ENCODE measurements at places on chromosomes 3 and 15.

GRCh38 chr3:88469216-88469615 lies 319.5 kb downstream of the C3orf38 start:
- DNase-seq, result no peak

- DNase-seq, result no peak
Observed at GRCh38 chr15:35058534-35059054, 26.5 kb downstream of the NANOGP8 start.

DNA sequence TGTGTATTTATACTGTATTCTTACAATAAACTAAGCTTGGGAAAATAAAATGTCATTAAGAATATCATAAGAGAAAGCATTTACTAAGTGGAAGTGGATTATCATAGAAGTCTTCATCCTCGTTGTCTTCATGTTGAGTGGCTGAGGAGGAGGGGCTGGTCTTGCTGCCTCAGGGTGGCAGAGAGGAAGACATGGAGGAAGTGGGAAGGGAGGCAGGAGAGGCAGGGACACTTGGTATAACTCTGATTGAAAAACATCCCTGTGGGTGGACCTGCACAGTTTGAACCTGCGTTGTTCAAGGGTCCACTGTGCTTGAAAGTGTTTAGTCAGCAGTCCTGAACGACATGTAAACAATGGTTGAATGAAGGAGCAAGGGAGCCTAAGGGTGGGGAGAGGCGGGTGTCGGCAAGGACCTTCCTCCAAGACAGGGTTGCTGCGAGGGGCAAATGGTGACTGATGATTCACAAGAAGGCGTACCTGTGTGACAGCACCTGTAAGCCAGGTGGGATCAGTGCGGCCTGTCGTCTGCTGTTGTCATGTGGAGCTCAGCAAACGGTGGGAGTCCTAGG lies 103.8 kb upstream of the KLF13 start:
- no peak for DNase-seq

GRCh38 chr3:54866251-54866650 lies 61.6 kb downstream of the LRTM1 start:
- no peak for DNase-seq

GRCh38 chr3:72345237-72345878 lies 502.9 kb downstream of the SHQ1 start:
- peak; percentile 27 for DNase-seq

GRCh38 chr15:77022646-77023575 lies 28.0 kb downstream of the PSTPIP1 start:
- no peak for DNase-seq

DNA sequence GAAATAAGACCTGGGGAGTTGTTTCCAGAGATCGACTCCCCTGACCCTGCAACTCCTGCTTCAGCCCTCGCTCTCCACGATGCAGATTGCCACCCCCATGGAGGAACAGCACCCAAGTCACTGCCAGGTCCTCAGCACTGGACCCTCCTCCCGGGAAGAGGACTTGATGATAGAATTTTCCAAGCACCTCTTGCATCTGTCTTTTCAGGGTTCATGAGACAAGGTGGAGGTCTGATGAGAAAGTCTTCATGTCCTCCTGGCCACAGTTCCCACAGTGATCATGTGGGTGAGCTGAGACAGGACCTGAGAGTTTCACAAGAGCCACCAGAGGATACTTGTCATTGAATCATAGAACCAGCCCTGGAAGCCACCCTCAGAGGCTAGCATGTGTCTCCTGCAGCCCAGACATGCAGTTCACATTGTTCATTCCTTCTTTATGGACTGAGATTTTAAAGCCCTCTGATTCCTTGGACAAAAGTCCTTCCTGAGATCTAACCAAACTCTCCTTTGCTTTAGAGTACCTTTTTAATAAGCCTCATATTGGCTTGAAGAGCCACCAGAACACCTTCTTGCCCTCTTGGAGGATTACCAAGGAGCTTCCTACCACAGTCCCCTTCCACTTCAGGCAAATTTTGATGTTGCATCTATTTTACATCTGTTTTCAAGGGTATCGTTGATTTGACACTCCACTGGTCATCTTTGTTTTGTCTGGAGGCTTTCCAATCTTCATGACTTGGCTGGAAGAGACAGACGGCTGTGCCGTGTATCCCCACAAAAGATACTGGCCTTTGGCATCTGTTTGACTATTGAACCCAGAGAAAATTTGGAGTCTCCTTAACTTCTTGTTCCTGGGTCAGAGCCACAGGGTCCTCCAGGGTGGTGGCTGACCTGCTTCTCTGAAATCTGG lies 224.8 kb upstream of the BHLHE40 start:
- no peak for DNase-seq

GRCh38 chr3:124318656-124319055 lies 326.7 kb upstream of the ROPN1 start:
- DNase-seq, result no peak

DNA sequence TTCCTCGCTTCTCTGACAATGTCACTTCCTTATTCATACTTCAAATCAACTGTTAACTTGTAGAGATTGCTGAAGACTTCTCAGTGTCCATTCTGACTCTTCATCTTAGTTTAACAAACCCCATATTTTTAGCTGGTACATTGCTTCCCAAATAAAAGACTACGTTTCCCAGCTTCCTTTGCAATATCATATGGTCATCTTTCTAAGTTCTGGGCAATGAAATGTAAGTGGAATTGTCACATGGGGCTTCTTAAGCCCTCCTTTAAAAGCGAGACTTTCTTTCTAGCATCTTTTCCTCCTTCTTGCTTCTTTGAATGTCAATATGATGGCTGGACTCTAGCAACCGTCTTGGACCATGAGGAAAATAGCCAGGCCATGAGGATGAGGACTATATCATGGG lies 239.0 kb downstream of the ZNF621 start:
- DNase-seq, result no peak

- no peak for DNase-seq
Observed at GRCh38 chr3:195238081-195238571, 32.8 kb downstream of the XXYLT1 start.

DNA sequence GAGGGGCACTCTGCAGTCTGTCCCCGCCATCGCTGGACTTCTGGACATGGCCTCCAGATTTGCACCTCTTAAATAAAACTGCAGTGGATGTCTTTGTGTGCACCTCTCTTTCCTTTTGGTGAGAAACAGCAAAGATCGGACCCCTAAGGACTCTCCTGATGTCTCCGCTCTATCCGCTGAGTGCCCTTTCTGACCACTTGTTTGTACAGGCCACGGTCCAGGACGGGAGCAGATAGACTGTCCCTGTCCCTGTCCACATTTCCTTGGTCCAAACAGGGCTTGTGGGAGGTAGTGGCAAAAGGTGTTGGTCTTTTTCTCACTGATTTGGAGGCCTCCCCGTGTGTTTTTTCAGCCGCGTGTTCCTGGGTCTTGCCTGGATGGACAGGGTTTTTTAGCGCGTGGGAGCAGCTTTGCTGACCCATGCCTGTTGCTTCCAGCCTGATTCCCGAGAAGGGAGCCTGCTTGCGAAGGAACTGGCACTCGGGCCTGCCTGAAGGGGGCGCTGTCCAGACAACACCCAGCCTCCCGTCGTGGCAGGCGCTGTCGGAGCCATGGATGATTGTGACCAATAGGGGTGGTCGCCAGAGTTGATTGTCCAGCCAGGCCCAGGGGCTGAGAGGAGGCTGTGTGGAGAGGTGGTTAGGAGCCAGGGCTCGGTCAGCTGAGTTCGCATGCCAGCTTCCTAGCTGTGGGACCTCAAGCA lies 13.2 kb upstream of the STAB1 start:
- no peak for DNase-seq

- no peak for DNase-seq
Observed at GRCh38 chr15:69813881-69814280, 283.8 kb downstream of the TLE3 start.

DNA sequence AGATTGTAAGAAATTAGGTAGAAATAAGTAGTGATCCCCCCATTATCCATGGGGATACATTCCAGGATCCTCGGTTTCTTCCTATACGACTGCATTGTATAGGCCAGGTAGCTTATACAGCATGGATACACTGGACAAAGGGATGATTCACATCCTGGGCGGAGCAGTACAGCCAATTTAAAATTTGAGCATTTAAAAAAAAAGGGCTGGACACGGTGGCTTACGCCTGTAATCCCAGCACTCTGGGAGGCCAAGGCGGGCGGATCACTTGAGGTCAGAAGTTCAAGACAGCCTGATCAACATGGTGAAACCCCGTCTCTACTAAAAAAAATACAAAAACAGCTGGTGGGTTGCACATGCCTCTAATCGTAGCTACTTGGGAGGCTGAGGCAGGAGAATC lies 976 bp upstream of the ARGFX start:
- DNase-seq, result no peak

GRCh38 chr3:19147905-19148767 lies at the start of gene KCNH8:
KCNH8 (plus strand) TSS chr3:19148510; CDS start chr3:19148720, 210 bp downstream.
- DNase-seq, result no peak

- no peak for DNase-seq
Observed at GRCh38 chr3:190224456-190224855, 97.8 kb downstream of the CLDN1 start.

DNA sequence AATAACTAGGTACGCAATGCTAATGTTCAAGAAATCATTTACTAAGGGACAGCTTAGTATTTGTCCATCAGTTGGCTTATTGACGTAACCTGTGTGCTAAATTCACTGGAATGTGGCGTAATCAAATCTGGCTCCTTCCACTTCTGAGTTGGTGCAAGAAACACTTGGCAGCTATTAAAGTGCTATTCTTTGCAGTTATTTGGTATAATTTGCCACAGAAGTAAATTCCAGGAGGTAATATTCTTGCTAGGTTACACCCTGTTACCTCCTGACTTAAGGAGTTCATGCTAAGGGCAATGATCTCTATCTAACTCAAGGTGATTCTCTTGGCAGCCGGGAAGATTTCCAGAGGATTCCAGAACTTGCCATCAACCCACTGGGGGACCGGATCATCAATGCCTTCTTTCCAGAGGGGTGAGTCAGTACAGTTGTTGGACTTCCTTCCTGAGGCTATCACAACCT lies 25.5 kb downstream of the CHP1 start:
- no peak for DNase-seq

GRCh38 chr3:196640297-196641018 lies 964 bp downstream of the NRROS start:
- DNase-seq, result peak; percentile 32

DNA sequence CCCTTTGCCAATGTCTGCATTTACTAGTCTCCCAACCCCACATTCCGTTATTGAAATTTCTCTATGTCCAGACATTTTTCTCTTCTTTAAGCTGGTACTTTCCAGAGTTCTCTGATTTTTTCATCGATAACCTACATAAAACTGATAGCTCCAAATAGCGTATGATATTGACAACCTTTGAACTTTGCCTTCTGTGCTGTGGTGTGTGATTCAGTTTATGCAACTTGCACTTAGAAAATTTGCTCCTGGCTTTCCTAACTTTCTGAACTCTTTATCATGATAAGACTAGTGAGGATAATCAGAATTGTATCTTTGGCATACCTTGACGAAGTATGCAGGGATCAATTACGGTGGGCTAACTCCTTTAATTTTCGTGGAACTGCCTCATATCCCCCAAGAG lies 1261.3 kb downstream of the SI start:
- DNase-seq, result no peak

DNA sequence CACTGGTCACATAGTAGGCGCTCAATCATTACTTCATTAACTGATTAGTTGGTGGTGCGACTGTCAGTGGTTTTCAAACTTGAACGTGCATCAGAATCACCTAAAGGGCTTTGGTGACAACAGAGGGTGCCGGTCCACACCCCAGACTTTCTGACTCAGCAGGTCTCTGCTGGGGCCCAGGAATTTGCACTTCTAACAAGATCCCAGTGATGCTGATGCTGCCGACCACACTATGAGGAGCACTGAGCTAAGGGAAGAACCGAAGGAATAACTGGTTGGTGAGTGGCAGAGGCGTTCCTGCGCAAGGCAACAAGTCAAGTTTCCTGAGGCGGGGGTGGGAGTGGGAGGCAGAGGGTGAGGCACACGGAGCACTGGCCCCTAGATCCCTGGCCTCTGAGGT lies 18.8 kb downstream of the HAPLN3 start:
- no peak for DNase-seq

DNA sequence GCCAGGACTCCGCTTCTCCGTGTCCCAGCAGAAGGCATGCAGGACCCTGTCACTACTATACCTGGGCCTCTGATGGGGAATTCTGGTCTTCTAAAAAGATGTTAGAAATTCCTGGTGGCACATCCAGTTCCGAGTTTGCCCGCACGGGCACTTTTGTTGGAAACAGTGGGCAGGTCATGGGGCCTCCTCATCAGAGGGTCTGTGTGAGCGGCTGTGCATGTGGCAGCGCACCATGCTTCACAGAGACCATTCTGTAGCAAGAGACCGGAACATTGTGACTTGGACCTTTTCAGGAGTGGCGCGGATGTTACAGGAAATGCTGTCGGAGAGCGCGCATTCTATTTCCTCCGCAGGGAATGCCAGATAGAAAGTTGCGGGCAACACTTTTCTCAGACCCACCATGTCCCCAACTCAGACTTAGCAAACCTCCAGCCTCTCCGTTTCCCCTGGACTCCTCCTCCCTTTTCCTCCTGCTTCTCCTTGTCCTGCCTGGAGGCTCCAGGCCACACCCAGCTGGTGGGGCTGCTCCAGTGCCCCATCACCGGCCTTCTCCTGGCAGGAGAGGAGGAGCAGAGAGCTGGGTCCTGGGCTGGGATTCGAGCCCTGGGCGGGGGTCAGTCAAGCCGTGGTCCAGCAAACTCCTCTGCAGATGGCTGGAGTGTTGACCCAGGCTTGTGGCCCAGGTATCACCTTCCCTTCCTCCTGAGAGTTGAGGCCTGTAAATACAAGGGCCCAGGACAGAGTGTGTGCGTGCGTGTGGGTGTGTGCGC lies 46.6 kb downstream of the KLF13 start:
- no peak for DNase-seq

- no peak for DNase-seq
Observed at GRCh38 chr3:81735334-81735733, 26.1 kb downstream of the GBE1 start.

DNA sequence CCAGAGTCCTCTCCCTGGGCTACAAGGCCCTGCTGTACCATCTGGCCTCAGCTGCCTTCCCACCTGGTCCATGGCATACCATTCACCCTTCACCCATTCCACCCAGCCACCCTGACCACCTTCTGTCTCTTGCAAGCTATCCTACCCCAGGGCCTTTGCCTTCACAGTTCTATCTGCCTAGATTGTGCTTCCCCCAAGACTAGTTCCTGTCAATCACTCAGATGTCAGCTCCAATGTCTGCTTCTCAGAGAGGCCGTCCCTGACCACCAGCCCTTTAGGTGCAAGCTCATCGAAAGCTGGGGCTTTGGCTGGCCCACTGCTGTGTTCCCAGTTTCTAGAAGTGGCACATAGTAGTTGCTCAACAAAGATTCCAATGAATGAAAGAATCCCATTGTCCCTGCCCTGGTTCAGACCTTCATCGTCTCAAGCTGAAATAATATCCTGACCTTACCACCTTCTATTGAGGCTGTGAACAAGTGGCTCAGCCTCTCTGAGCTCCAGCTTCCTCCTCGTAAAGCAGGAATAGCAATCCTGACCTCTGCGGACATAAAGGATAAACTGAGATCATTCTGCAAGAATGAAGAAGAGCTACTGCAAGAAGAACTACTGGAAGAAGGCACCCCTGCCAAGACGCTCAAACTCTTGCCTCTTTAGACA lies 15.8 kb downstream of the EFCAB12 start:
- DNase-seq, result no peak

DNA sequence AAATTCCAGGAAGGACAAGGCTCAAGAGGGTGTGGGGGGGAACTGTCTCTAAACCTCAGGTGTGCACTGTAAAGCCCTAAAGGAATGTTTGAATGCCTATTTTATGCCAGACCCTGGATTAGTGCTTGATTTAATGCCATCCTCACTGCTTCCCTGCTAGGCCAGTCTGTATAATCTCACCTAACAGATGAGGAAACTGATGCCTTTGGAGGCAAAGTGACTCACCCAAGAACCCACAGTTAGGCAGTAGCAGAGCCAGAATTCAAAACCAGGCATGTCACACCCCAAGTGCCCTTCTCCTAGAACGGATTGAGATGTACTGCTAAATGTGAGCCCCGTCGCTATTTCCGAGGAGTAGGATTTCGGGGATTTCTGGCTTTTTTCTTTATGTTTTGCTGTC lies 7.8 kb downstream of the CAMK1 start:
- no peak for DNase-seq

Data from CD4-positive, alpha-beta T cell treated with Interleukin-6 at 100 ng/mL for 8 hours (primary cell).